ENCODE measurements at places on chromosomes 4 and X.

DNA sequence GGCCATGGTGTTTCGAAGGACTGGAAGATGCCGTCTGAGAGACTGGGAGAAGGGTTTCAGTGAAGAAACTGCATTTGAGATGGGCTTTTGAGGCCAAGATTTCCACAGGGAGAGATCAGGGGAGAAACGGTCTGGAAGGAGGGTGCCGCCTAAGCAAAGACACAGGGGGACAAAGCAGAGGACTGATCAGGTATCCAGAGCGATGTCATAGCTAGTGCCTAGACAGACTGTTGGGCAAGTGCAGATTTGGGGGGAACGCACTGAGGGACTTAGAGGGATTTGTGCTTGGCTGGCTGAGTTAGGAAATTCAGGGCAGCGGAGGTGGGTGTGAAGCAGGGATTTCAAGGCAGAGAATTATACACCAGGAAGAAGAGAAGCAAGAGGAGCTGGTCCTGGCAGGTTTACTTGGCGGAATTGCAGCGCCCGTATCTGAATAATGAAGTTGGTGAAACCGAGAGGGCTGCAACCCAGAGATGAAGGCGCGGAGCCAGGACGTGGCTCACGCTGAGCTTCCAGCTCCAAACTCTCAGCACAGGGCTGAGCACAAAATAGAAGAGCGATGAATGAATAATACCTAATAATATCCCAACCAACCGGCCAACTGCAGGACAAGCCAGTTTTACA, 106.9 kb downstream of the MAML3 start:
- DNase-seq = no peak

- peak; percentile 20 for DNase-seq
Observed at GRCh38 chr4:154551872-154552686, 1.9 kb upstream of the PLRG1 start.

GRCh38 chrX:99820197-99820596, 589.9 kb downstream of the PCDH19 start:
- no peak for DNase-seq

DNA sequence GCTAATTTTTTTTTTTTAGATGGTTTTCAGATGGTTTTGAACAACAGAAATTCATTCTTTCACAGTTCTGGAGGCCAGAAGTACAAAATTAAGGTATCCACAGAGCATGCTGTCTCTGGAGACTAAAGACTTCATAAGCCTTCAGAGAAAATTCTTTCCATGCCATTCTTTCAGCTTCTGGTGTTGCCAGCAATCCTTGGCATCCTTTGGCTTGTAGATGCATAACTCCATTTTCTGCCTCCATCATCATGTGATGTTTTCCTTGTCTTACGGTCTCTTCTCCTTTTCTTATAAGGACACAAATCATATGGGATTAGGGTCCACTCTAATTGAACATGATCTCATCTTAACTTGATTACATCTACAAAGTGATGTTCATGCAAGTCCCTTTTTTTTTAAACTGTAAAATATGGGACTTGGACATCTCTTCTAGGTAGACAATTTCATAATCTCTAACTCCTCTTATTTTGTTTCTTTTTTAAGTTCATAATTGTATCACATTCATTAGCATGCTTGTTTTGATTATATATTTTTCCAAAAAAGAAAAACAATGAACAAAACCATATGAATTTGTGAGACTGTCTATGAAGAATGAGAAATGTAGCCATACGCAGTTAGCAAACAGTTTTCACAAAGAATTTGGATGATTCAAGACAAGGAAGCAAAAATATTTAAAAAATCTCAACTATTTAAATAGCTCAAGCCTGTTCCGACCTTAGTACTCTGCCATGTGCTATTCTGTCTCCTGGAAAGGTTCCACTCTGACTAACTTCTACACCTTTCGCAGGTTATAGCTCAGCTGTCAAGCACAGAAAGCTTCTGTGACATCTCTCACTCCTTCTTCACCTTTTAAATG, 53.1 kb upstream of the GIMD1 start:
- no peak for DNase-seq

GRCh38 chr4:25021216-25021615, 9.5 kb downstream of the LGI2 start:
- no peak for DNase-seq

- no peak for DNase-seq
Observed at GRCh38 chr4:169114341-169114974, 104.4 kb upstream of the CBR4 start.

- no peak for DNase-seq
Observed at GRCh38 chr4:36260731-36261130, 16.4 kb upstream of the ARAP2 start.

DNA sequence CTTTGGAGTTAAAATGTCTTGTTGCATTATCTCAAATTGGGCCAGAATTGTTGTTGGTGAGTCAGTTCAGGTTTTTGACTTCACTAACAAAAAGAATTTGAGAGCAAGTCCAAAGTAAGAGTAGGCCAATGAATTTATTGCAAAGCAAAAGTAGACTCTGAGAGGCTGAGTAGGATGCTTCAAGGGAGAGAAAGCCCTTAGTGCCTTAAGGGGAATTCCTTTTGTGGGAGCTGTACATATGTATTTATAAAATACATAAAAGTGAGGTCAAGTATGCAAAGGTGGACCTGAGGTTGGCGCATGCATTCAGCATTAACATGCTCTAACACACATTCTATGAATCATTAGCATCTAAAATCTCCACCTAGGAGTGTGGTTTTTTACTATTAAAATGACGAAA, 565.4 kb downstream of the GRXCR1 start:
- DNase-seq = no peak

GRCh38 chrX:13719192-13719856, 15.1 kb downstream of the TRAPPC2 start:
- no peak for DNase-seq

DNA sequence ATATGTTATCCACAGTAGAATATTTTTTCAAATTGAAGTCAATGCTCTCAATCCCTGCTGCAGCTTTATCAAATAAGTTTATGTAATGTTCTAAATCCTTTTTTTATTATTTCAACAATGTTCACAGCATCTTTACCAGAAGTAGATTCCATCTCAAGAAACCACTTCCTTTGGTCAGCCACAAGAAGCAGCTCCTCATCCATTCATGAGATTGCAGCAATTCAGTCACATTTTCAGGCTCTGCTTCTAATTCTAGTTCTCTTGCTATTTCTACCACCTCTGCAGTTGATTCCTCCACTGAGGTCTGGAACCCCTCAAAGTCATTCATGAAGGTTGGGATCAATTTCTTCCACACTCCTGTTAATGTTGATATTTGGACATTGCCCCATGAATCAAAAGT, 2301.3 kb upstream of the TENM3 start:
- no peak for DNase-seq

DNA sequence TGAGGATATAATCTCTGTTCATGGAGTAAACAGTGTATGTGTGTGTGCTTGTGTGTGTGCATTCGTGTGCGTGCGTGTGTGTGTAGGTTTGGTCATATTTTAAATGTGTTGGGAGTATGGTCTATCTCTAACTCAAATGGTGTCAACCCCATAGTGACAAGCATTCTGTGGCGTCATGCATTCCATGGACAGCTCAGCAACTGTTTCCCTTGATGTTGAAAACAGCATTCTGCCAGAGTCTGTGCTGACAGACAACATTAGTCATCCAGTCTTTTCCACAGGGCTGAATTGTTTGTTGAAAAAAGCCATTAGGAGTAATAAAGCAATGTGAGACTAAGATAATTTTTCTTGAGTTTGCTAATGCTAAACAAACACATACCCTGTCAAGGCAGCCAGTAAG, 706.6 kb downstream of the PCDH19 start:
- no peak for DNase-seq

GRCh38 chrX:71396576-71396975, 30.4 kb downstream of the TAF1 start:
- DNase-seq = no peak

GRCh38 chrX:47091149-47091775, 13.0 kb downstream of the RGN start:
- no peak for DNase-seq

- no peak for DNase-seq
Observed at GRCh38 chrX:94600077-94600476, 926.1 kb downstream of the FAM133A start.

DNA sequence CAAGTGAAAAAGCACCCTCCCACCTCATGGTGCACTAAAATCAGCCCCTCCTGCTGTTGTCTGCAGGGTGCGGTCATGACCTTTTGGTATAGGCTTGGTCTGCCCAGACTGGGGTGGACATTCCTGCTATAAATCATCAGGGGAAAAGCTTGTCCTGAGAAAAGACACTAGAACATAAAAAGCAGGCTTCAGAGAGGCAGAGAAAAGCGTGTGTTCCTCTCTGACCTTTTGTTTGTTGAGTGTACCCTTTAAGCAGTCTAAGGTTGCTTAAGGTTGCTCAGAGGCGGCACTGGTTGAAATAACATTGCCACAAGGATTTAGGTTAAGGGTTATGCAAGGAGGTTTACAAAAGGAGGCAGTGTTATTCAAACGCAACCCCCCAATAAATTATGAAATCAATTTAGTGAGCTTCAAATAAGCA, 43.5 kb downstream of the CCDC158 start:
- no peak for DNase-seq

DNA sequence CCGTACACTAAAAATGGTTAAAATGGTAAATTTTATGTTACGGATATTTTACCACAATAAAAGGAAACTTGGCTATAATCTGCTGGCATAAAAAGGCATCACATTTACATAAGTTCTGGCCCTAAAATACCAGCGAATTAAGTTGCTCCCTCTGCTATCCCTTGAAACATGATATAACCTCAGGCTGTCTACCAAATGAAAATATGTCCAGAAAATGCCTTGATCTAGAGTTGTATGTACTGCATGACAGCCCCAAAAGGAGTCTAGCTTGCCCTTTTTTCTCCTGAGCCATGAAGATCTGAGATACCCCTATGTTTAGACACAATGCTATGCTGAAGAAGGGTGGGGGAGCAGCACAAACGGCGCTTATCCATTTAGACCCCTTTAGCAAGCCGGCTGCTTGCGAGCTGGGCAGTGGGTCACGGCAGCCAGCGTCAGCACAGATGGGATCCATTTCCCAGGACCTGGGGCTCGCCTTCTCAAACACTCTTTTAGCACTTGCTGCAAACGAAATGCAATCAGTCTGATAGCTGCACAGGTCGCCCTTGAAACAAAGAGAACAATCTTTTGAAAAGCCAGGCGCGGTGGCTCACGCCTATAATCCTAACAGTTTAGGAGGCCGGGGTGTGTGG, 77.0 kb downstream of the AFAP1 start:
- DNase-seq = no peak

DNA sequence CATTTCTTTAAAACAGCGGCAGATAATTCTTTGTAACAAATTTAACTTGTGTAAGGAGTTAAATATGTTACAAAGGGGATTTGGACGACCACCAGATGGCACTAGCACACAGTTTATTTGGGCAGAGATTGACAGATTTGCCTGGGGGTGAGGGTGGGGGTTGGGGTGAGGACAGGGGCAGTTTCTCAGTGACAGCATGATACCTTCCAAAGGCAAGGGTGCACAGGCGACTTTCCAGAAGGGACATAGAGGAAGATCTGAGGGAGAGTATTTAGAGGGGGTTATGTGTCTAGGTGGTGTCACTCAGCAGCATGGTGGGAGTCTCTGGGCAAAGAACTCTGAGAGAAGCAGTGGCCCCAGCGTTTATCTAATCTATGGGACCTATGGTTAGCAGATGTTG, 9.6 kb upstream of the TMA16 start:
- DNase-seq = peak; percentile 37

GRCh38 chrX:48933757-48934156, 14.9 kb upstream of the PIM2 start:
- no peak for DNase-seq

- DNase-seq = no peak
Observed at GRCh38 chr4:114423582-114423981, 175.0 kb upstream of the UGT8 start.

- no peak for DNase-seq
Observed at GRCh38 chr4:169573889-169574288, 38.5 kb downstream of the NEK1 start.

GRCh38 chr4:183447646-183448045, 3.2 kb downstream of the CDKN2AIP start:
- DNase-seq = no peak

GRCh38 chr4:171812665-171813525, at the start of gene GALNTL6:
Gene GALNTL6, plus strand, starts transcription at chr4:171813404.
- no peak for DNase-seq

GRCh38 chr4:80305466-80305865, 30.1 kb upstream of the CFAP299 start:
- DNase-seq = no peak

GRCh38 chr4:73434311-73434710, 1.7 kb upstream of the AFP start:
- DNase-seq = no peak

DNA sequence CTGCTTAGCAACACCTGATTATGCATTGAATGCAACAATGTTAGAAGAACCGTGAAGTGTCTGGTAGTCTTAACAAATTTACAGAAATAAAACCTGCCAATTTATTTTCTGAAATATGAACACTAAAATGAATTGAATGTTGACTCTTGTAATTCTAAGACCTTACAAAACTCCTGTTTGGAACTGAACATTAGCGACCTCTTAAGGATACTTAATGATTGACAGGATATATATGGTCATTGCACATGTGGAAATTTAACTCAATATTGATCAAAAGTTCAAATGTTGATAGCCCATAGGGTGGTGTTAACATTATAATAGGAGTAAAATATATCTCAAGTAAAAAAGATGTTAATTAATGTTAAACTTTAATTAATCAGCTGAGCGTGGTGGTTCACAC, 79.1 kb downstream of the TECRL start:
- DNase-seq = no peak

- no peak for DNase-seq
Observed at GRCh38 chr4:163385466-163385865, 41.8 kb downstream of the NPY5R start.

GRCh38 chr4:147938496-147938895, 206.6 kb downstream of the ARHGAP10 start:
- no peak for DNase-seq

- no peak for DNase-seq
Observed at GRCh38 chr4:162871990-162872389, 294.7 kb downstream of the NAF1 start.

GRCh38 chr4:117691572-117692351, 342.5 kb upstream of the NDST3 start:
- no peak for DNase-seq

DNA sequence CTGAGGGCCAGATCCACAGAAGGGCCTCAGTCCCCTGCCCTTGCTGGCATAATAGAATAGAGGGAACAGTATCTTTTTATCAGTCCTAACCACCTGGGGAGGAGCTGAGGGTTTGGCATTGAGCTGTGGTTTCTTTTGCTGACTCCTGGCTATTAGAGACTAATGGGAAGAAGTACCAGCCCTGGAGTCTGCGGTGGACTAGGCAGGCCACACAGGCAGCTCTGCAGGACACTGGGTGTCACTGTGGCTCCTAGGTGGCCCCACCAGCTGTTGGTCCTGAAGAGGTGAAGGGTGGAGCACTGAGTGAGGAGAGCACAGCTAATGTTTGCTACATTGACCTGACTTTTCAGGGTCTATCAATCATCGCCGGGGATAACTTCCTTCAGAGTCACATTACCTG, 52.8 kb upstream of the GPC4 start:
- DNase-seq = no peak

DNA sequence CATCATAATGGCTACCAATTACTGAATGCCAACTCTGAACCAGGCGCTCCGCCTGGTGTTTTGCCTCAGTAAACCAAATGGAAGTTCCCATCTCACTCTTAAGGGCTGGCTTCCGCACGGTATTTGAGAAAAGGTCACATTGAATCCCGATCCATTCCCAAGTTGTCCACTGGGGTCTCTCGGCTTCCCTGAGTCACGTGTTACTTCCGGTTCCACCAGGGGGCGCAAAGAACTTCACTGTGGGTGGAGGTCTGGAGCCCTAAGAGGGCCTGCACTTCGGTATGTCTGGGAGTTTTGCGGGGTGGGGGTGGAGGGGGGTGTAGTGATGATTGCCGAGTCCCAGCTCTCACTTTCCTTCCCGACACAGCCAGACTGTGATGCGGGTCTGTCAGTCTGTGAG, 13.4 kb upstream of the NHS start:
- DNase-seq = no peak

Data from stimulated activated CD8-positive, alpha-beta memory T cell treated with anti-CD3 and anti-CD28 coated beads, Interleukin-4, amount 100 ng/mL, for 1 hour (primary cell).